HEK293T (cell line): ENCODE measurements at places on chromosomes 1 and 21.

- DNase-seq, result no peak
Observed at GRCh38 chr1:235883261-235883927, 16.7 kb upstream of the LYST start.

GRCh38 chr1:97943354-97943753 is 22.5 kb upstream of the DPYD start:
- DNase-seq, result no peak

DNA sequence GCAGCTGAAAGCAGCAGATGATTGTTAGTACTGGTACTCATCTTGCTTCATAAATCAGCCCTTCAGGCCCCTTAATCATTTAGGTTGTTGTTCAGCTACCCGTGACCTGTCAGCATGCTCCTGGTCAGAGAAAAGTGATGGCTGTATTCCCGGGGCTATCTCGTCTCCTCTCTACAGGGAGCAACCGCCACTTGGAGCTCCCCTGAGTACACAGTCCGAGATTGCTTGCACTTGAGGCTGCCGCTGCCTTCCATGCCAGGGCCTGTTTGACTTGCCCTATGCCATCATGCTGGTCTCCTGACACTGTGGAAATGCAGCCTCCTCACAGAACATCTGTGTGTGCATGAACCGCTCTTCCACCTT is 97.5 kb downstream of the SPATA46 start:
- no peak for DNase-seq

GRCh38 chr1:161998811-161999210 is 24.9 kb downstream of the OLFML2B start:
- DNase-seq, result no peak

- no peak for DNase-seq
Observed at GRCh38 chr21:26154753-26155152, 15.8 kb downstream of the APP start.

DNA sequence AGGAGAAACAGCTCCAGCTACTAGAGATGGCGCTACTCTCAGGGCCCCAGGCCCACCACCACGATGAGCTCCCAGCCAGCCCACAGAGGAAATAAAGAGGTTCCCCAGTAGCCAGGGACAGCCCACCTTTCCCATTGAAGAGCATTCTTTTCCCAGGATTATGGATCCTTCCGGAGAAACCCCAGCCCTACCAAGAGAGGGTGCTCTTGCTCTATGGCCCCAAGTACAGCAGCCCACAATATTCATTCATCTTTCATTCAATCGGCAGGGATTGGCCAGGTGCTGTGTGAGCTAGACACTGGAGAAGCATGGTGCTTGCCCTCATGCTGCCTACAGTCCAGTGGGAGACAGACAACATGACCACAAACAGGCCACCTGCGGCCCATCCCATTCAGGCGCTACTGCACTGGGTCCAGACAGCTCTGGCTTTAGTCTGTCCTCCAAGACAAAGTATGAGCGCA is 29.9 kb downstream of the PMVK start:
- peak; percentile 14 for DNase-seq

- DNase-seq, result peak; percentile 91
Observed at GRCh38 chr1:147640553-147641165, 29.7 kb downstream of the ACP6 start.

DNA sequence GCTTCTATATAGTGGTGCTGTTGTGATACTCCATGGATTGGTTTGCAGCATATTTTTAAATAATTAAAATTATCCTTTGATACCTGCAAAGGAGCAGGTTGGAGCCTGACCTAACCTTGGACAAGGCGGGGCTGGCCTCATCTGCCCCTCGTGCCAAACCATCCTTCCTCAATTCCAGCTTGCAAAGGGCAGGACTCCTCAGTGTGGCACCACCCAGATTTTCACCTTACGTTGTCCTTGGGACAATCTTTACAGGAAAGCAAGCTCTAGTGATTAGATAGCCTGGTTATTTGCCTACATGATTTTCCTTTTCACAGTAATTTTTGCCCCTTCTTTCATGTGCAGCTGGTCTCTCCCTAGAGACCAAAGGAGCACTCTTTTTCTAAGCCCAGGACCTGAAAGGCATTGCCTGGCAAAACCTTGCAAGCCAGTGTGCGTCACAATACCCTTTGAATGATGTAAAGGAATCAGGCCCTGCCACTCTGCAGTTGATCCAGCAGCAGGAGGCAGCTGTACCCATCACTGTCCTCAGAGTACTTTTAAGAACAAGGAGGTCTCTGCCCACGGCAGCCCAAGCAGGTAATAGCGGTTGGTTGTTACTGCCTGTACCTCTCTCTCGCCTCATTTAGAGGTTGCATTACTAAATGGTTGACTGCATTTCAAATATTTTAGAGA is 99.4 kb downstream of the ADSS2 start:
- DNase-seq, result no peak

DNA sequence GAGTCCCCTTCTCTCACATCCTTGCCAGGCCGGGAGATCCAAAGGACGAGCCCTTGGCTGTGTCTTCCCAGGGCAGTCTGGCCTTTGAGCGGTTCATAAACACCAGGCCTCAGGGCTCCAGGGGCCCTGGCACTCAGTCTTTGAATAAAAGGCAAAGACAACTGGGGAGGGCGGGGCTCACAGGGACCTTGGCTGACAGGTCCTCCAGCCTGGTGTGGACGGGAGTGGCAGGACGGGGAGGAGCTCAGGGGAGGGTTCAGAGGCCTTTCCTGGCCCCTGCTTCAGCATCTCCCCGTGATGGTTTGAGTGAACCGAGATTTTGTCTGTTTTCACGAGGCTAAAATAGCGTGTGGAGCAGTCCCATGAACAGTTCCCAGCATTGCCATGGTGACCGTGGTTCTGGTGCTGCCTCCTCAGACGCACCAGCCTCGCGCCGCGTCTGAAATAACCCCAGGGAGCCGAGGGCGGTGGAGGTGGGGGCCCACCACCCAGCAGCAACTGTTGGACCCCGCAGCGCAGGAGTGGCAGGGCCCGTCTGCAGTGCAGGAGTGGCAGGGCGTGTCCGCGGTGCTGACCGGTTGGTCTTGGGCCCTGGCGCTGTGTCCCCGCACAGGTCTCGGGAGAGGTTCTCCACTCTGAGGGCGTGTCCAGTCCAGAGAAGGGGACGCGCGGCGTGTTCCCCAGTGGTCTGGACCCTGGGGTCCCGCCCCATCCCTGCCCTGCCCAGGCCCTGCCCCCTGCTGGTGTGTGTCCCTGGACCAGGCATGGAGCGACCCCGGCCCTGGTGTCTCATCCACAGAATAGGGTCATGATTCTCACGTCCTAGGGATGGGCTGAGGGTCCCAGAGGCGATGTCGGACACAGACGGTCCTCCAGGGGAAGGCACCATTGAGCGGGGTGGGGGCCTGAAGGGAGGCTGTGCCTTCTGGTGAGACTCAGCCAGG is 7.1 kb upstream of the PRKCZ start:
- no peak for DNase-seq
